ENCODE measurements at places on chromosomes 16 and 17.

GRCh38 chr17:42852351-42852750, 1.4 kb downstream of the AOC3 start:
- no peak for DNase-seq

- DNase-seq, result peak; percentile 74
Measured at GRCh38 chr17:43814714-43815113, 18.2 kb downstream of the MPP3 start.

- DNase-seq, result no peak
Measured at GRCh38 chr16:57032931-57033330, 43.6 kb downstream of the NLRC5 start.

DNA sequence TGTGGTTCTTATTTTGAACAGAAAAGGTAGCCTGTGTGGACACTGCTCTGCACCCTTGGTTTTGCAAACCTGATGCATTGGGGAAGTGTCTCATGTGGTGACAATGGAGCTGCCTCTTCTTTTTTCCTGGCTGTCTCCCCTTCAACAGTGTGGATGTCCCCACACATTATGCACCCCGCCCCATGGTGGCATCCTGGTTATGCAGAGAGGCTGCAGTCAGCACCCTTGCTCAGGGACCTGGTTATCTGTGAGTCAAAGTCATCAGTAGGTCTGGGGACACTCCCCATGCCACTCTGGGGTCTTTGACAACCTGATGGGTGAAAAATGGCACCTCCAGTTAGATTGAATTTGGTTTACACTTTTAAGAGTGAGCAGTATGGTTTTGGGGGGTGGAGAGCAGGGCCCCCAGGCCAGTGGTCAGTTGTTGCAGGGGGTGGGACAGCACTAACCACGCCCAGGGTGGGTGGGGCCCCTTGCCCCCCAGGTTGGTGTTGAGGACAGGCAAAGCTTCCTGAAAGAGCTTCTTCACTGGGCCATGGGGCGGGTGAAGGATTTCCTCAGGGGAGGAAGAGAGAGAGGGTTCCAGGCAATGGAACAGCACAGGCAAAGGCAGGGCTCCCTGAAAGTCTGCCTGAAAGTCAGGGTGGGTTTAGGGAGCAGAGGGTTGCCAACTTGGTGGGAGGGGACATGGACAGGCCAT, 24.6 kb upstream of the KCNJ12 start:
- no peak for DNase-seq

GRCh38 chr17:17228521-17229279, 8.3 kb downstream of the FLCN start:
- no peak for DNase-seq

DNA sequence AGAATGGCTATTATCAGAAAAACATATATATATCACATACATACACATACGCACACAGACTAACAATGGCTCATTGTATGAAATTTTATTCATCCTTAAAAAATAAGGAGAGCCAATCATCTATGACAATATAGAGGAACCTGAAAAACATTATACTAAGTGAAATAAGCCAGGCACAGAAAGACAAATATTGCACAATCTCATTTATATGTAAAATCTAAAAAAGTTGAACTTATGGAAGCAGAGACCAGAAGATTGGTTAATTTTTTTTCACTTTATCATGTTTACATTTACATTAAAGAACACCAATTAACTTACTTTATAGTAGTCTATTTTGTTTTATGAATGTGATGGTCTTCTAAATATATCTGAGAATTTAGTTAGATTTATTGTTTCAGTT, 198.7 kb downstream of the KIF2B start:
- DNase-seq, result no peak

DNA sequence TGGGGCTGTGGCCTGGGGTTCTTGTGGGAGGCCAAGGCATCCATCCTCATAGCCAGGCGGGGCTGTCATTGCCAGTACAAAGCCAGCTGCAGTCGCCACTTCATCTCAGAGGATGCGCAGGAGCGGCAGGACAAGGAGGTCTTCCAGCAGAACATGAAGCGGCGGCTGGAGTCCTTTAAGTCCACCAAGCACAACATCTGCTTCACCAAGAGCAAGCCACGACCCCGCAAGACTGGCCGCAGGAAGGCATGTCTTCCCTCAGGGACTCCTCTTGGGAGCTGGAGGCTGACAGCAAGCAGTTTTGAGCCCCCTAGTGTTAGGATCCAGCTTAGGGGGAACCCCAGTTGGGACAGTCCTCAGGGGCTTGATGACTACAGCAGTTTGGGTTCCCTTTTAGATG, 15.1 kb upstream of the PLEKHG4 start:
- no peak for DNase-seq

GRCh38 chr17:27315322-27315721, 21.4 kb downstream of the WSB1 start:
- peak; percentile 82 for DNase-seq

DNA sequence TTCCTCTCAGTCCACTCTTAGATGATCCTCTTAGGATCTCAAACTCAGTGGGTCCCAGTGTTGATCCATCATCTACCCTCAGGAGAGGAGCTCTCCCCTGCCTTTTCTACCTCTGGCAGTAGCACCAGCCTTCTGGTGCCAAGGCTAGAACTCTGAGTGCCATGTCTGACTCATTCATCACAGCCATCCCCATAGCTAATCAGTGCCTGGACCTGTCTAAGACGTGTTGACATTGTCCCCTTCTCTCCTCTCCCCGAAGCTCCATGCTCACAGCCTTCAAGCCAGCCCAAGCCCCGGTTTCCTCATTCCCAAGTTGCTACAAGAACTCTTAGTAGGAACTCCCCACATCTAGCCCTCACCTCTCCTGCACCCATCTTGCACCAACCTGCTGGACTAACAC, 73.5 kb upstream of the GRIN2A start:
- no peak for DNase-seq

DNA sequence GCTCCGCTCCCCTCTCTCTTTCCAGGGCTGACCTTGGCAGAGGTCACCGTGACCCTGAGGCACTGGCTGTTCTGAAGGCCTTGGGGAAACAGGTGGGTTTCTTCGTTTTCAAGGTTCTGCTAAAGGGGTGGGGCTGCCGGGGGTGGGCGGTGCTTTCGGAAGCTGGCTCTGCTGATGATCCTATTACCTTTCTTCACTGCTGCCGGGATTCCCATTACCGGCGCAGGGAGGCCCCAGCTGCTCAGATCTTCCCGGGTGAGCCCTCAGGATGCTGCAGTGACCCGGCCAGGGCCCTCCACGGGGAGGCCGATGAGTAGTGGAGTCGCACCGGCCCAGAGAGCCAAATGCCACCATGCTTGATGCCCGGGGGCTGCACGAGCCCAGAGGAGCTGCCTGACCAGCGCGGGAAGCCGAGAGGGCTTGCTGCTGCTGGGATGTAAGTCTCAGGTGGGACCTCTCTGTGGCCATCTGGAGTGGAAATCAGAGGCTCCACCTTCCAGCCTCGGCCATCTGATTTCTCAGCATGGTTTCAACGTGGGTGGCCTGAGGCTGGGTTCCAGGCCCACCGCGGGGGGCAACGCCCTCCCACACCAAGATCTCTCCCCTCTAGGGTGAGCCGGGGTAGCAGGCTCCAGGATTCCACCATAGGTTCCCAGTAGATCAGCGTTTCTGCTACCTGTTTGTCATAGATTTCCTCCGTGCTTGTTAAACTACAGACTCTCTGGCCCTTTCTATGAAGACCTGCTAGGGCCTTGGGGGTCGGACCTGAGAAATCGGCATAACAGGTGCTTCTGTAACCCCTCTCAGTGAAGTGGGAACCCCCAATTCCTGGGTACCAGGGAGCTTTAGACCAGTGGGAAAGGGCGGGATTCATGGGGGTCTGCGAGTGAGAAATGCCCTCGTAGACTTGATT, 21.6 kb upstream of the ADCY7 start:
- peak; percentile 18 for DNase-seq

GRCh38 chr17:45841883-45842525, 2.7 kb upstream of the SPPL2C start:
- no peak for DNase-seq

GRCh38 chr17:82077617-82078358, 12.2 kb upstream of the DUS1L start:
- peak; percentile 40 for DNase-seq

GRCh38 chr16:69532641-69533455, 32.9 kb upstream of the NFAT5 start:
- no peak for DNase-seq

DNA sequence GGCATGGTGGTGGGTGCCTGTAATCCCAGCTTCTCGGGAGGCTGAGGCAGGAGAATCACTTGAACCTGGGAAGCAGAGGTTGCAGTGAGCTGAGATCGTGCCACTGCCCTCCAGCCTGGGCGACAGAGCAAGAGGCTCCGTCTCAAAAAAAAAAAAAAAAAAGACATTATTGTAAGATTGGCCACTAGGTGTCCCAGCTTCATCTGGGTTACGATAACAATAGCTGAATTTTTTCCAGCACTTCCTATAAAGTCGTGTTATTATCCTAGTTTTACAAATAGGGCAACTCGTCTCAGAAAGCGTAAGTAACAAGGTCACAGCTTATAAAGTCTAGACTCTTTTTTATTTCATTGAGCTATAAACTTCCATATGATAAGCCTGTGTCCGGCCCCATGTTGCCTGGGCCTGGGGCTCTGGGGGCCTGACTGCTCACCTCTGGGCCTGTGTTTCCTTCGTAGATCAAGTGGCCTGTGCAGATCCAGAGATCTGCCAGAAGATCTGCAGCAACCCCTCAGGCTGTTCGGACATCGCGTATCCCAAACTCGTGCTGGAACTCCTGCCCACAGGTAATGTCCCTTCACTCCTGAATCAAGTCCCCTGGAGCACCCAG, 60.5 kb downstream of the SLC5A11 start:
- peak; percentile 46 for DNase-seq

GRCh38 chr17:48143629-48144028, 36.1 kb downstream of the SNX11 start:
- DNase-seq, result no peak

- DNase-seq, result no peak
Measured at GRCh38 chr17:29326023-29326813, 32.3 kb upstream of the NUFIP2 start.

- DNase-seq, result peak; percentile 97
Measured at GRCh38 chr16:48393485-48394354, 8.5 kb upstream of the SIAH1 start.

DNA sequence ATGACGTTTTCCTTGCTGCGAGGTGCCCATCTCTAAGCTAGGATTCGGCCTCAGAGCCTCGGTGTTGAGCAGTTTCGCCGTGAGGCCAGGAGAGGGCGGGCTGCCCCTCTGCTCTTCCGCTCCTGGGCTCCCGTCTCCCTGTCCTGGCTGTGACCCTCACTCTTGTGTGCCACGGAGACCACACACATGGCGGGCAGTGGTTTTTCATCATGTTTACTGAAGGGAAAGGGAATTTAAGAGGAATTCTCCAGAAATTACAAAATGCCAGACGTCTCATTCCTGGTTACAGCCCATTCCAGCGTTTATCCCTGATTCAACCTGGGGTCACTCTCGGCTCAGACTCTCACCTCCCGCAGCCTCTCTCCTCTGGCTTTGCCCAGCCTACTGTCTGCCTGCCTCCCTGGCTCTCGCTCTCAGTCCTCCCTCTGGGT, 96.8 kb upstream of the ELAC2 start:
- peak; percentile 53 for DNase-seq

DNA sequence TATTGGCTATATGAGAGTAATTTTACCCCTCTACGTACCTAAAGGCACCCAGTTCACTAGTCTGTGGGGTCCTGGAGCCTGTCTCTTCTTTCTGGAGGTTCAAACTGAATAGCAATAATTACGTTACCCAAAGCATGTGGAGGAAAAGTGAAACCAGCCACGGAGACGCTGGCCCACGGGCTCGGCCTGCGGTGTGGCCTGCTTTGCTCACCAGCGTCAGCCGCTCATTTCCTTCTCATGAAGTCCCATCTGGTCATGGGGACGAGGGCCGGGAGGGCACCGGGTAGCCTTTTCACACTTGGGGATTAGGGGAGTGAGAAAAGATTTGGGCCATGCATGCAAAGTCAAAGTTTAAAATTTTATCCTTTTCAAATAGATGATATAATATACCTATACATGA, 26.9 kb downstream of the ELAC2 start:
- no peak for DNase-seq

DNA sequence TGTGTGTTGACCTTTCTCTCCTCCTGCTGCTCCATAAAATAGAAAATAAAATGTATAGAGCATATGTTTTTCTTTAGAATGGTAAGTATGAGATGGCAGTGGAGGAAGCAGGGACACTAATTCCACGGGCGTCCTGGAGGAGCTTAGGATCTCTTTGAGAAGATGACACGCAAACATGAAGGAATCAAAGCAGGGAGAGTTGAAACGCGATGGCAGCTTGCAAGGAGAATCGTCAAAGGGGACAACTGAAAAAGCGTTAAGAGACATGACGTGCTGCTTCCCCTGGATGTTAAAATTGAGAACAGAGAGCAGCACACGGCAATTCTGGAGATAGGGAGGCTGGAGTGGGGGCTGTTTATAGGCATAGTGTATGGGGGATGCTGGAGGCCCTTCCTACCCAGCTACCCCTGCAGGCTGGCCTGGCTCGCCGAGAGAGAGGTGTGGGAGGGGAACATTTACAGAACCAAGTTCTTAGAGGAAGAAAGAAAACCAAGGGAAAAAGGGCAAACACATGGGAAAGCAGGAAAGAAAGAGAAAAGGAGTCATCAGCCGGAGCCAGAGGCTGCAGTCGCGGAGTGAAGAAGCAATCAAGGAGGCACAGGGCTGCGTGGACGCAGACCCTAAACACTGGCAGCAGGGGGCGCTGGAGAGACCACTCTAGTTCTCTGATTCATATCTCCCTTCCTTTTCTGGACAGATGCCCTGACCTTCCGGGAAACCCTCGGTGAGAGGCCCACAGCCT, 55.8 kb downstream of the MYH13 start:
- peak; percentile 85 for DNase-seq

DNA sequence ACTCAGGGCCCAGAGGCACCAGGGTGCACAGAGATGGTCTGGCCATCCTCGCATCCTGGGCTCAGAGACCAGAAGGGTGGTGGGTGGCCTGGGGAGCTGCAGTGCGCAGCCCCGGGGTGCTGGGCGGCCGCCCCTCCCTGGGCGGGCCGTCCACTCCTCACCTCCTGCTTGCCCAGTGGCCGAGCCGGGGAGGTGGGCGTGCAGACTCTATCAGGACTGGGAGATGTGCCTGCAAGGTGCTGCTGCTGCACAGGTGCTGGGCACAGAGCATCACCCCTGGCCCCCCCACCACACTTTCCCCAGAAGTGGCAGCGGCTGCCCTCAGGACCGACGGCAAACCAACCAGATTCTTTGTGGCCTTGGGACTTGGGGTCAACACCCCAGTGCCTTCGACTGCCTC, at the start of gene SCN4A:
Gene SCN4A (minus strand): TSS at position 123 of the 400 bp plus-strand sequence. CDS start 77 bp downstream, at position 46.
- no peak for DNase-seq

DNA sequence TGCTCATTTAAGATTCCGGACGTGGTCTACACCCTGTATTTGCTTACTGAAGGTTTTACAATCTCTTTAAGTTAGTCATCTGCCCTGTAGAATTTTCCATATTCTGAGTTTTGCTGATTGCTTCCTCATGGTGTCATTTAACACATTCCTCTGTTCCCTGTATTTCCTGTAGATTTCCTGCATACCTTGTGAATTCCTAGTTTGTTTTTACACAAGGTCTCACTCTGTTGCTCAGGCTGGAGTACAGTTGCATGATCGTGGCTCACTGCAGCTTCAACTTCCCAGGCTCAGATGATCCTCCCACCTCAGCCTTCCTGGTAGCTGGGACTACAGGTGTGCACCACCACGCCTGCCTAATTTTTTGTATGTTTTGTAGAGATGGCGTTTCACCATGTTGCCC, 66.8 kb downstream of the CMIP start:
- DNase-seq, result peak; percentile 37

Measured in fibroblast of mammary gland (primary cell).